A673 (cell line): ENCODE measurements at places on chromosomes 3 and 15.

- no peak for DNase-seq
These were observed 5.6 kb downstream of the TERC start for GRCh38 chr3:169759256-169759655.

- DNase-seq = peak; percentile 27
These were observed 1135.7 kb downstream of the IGSF11 start for GRCh38 chr3:117898722-117899522.

DNA sequence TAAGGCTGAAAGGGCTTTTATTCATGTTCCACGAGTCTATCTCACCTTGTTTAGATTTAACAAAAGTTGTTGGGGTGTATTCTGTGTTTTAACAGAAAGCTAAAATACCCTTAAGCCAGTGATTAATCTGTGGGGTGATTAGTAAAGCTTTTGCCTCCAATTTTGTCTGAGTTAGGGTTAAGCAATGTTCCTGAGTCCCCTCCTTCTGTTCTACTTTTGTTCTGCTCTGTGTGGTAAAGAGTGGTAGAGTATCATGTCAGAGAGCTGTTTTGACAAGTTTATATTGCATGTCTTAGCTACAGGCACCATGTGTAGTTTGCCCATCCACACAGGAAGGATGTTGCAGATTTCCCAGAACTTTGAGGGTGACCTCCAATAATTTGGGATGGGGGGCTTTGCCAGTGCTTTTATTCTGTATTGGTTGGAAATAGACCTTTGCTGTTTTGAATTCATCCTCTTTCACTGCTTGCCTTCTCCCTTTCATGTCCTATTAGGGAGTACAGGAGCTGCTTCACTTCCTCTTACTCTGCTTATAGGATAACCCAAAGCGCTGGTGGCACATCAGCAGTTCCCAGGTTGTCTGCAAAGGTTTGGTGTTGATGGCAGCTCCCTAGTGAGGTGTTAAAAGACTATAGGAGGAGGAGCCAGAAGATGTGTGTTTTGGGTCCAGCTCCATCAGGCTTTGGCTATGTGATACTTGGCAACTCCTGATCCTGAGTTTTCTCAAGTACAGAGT, 7.4 kb downstream of the PDE8A start:
- no peak for DNase-seq

DNA sequence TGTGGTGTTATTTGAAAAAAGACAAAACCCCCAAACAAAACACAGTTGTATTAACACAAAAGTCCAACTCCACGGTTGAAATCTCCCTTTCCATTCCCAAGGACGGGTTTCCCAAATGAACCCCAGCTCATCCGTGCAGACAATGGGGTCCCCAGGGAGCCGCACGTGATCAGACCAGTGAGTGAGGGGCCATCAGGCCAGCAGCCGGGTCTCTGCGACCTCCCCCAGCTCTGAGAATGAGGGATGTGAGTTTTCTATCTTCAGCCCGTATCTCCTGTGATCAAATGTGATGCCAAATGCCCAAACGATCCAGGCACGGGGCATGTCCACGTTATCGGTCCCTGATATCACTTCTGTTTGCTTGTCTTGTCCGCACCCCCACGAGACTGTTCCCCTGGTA, 138.0 kb downstream of the OPA1 start:
- no peak for DNase-seq

DNA sequence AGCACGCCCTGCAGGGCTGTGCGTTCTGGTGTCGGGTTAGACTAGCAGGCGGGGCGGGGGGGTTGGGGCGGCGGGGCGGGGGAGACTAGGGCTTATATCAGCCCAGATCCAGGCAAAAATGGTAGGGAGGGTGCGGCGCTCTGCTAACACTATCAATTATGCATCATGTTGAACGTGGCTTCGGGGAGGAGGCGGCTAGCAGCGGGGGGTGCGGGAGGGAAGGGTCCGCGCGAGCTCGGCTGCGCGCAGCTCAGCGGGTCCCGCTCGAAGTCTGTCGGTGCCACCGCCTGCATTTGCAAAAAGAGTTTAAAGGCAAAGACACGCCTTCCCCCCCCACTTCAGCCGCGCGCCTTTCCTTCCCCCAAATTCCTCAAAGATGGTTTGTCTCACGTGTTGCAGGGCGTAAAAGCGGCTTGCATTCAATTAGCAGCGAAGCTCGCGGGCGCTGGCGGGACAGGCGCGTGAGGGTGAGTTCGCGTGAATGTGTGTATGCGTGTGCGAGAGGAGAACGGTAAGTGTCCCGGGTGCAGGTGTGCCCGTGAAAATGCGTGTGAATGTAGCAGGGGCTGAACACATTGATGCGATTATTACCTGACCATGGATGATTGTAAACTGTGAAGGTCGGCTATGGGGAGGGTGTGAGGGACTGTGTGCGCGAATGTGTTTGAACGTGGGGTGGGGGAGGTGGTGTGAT, at the start of gene ISLR2:
Gene ISLR2, plus strand, starts transcription at position 432 of the 694 bp plus-strand sequence. CDS start 2,169 bp downstream, outside the sequence.
- DNase-seq = peak; percentile 64

GRCh38 chr3:180617049-180617448, 15.1 kb downstream of the TTC14 start:
- DNase-seq = no peak

- no peak for DNase-seq
These were observed 495.2 kb upstream of the TBL1XR1 start for GRCh38 chr3:177692304-177692975.

DNA sequence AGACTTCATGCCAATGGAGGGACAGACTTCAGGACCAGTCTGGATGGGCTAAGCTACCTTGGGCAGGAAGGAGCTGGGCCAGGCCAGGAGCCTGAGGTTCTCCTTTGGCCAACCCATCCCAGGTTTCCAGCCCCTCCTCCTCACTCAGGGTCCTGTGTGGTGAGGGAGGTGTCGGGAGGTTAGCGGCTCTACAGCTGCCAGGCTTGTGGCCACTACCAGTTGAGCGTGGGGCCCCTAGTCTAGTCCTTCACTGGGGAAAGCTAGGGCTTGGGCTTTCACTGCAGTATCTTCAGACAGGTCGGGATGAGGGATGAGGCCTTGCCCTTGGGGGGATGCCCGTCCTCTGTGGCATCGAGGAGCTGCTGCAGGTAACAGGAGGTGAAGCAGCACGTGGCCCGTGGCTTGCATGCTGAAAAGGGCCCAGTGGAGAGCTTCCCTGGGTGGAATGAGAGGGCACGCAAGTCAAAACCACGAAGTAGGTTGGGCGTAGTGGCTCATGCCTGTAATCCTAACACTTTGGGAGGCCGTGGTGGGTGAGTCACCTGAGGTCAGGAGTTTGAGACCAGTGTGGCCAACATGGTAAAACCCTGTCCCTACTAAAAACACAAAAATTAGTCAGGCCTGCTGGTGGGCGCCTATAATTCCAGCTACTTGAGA, 8.5 kb upstream of the FANCD2 start:
- DNase-seq = no peak

GRCh38 chr15:33380406-33380805, 69.6 kb downstream of the RYR3 start:
- DNase-seq = no peak

- no peak for DNase-seq
These were observed 618.0 kb downstream of the CADM2 start for GRCh38 chr3:85576697-85577200.

- no peak for DNase-seq
These were observed 81.5 kb downstream of the GAP43 start for GRCh38 chr3:115704661-115705338.

DNA sequence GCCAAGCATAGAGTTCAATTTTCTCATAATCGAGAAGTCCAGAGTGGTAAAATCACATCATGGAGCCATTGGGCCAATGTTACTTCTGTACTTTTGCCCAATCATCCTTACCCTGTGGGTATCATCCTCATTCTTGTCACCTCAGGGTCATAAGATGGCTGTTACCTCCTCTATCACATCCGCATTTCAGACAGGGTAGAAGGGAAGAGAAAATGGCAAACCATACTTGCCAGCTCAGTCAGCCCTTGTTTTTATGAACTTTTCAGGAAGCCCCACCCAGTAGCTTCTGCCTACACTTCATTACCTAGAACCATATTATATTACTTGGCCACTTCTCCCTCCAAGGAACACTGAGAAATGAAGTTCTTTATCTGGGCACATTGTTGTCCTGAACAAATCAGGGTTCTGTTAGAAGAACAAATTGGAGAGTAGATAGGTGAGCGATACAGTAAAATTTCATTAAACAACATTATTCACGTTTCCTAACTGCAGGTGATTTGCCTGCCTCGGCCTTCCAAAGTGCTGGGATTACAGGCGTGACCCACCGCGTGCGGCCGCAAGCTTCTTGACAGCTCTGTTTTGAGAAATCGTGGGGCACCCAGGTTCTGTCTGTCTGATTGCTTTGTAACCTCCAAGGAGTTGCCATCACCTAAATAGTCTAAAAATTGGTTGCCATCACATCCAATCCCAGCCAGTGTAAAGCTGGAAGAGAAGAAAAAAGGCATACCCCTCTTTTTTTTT, 34.5 kb upstream of the RPN1 start:
- DNase-seq = no peak

- DNase-seq = peak; percentile 89
These were observed 188.7 kb upstream of the LINGO1 start for GRCh38 chr15:77821188-77821958.

DNA sequence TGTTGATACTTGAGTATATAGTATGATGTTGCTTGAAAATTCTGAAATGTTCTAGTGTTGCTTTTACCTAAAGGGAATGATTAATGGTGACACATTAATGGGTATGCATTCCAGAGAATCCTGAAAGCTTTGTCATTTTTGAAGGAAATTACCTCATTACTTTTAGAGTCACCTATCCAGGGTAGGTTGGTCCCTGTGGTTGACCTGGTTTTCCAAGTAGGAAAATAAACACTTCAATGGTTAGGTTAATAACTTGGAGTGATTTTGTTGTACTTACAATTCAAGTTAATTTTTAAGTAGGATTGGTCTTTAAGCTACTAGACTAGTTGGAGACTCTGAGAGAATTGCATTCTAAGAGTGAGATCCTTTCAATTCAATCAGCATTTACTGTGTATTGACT, 31.0 kb downstream of the MITF start:
- DNase-seq = no peak

GRCh38 chr3:65672061-65672460, 366.7 kb downstream of the MAGI1 start:
- DNase-seq = no peak

GRCh38 chr3:11900824-11901223, 54.1 kb upstream of the TAMM41 start:
- DNase-seq = no peak

DNA sequence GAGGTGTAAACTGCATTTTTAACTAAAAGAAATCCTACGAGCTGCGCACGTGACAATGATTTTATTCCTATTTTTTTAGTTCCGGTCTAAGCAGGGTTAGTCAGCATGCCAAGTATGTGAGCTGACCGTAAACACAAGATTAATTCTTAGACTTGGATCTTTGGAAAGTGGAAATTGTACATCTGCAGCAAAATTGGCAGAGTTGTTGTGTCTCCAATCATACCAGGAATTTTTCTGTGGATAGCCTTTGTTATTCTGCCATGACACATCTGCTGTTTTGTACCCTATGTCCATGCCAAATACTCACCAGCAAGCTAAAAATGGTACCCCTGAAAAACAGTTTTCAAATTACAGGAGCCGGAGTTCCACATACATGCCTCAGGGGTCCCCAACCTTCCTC, 562.5 kb downstream of the UNC13C start:
- no peak for DNase-seq

- DNase-seq = no peak
These were observed 547.1 kb downstream of the FHIT start for GRCh38 chr3:60703956-60704736.
